ENCODE measurements at places on chromosomes 5 and 9.

GRCh38 chr5:122187426-122187825 is 58.1 kb downstream of the ZNF474 start:
- no peak for DNase-seq

DNA sequence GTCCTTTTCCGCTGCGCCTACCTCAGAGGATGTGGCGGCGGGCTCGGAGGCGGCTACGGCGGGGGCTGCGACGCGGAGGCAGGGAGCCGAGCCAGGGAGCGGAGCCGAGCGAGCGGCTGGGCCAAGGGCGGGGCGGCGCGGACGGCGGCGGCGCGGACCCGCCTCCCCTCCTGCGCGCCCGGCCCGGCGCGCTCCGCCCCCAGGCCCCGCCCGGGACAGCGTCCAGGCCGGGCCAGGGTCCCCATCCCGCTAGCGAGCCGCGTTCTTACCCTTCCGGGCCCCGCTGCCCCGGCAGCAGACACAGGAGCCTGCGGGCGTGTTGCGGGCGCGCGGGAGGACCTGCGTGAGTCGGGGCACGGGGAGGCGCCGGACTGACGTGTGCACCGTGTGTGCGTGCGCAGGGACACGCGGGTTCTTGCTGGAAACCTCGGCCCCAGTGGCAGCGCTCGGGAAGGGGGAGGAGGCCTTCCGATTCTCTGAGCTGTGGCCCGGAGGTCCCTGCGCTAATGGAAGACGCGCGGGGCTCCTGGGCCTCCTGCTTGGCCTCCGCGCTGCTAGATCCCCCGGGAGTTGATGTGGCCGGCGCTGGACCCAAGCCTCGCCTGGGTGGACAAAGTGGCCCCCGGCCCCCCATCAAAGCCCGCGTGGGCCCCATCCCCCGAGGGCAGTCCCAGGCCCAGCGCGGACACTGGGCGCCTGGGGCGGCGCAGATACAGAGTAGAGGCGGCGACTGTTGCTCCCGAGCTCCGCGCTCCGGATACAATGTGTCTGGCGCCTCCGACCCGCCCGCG is at the start of gene VDAC1:
TSS of gene VDAC1 (minus strand) at position 350 of the 791 bp plus-strand sequence. CDS start 11,963 bp downstream, outside the sequence.
- peak; percentile 82 for DNase-seq

GRCh38 chr5:179405054-179405416 is 59.8 kb upstream of the ADAMTS2 start:
- DNase-seq, result no peak

- no peak for DNase-seq
Measured at GRCh38 chr5:99866740-99867139, 668.4 kb upstream of the FAM174A start.

- DNase-seq, result no peak
Measured at GRCh38 chr9:15485836-15486666, 24.7 kb downstream of the PSIP1 start.

DNA sequence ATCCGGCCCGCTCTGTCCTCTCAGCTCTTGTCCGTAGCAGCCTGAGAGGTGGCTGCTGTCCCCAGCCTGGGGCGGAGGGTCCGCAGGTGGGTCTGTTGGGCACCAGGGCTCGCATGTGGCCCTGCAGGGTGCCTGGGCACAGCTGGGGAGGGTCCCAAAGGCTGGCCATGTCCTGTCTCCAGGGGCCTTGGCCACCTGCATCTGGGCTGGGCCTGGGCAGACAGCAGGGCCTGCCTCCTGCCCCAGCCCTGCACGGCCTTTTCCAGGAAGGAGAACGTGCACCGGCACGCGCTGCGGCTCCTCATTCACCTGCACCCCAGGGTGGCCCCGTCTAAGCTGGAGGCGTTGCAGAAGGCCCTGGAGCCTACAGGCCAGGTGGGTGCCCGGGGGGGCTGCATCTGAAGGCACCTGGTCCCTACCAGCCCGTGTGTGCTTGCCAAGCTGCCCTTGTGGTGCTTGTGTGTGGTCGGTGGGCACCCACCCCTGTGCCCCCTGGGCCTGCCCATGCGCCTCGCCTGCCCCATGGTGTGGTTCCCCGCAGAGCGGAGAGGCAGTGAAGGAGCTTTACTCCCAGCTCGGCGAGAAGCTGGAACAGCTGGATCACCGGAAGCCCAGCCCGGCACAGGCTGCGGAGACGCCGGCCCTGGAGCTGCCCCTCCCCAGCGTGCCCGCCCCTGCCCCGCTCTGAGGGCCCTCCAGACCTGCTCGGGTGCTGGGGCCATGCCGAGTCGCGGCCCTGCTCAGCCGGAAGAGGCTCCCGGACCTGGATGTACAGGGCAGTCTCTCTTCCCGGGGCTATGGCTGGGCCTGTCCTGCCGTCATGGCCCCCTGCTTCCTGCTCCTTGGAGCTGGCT is 5.1 kb upstream of the TOR4A start:
- DNase-seq, result no peak

GRCh38 chr5:87541033-87541432 is 128.3 kb upstream of the CCNH start:
- no peak for DNase-seq

- DNase-seq, result no peak
Measured at GRCh38 chr5:58074222-58074621, 385.7 kb downstream of the PLK2 start.

All from activated CD4-positive, alpha-beta T cell treated with anti-CD3 and anti-CD28 coated beads, Interleukin-2, amount 50 U/mL, for 4 hours (primary cell).